Cardiac muscle cell (in vitro differentiated cells and primary cell): ENCODE measurements at places on chromosomes 5 and 9. TPM values are rescaled to one million over a fixed set of nuclear protein-coding genes. Genes with fewer than 3 reads are reported as not detected.

The RGS7BP gene
- 0.11 and 0.45 TPM in 2 replicates for total RNA-seq

The SHROOM1 gene
- 8.1 and 9.8 TPM in 2 replicates for total RNA-seq

The LTC4S gene
- 5.3 and 10.2 TPM in 2 replicates for total RNA-seq

The PKD2L2 gene
- not detected in 2 replicates for total RNA-seq

The ELOVL7 gene
- 0.14 and 0.42 TPM in 2 replicates for total RNA-seq

The DEPDC1B gene
- 1.6 and 15.7 TPM in 2 replicates for total RNA-seq

The NKD2 gene
- 3.4 and 4.4 TPM in 2 replicates for total RNA-seq

The TSSK1B gene
- total RNA-seq: 0.14 and 0.15 TPM in 2 replicates

The EQTN gene
- not detected in 2 replicates for total RNA-seq

The TLE1 gene
- total RNA-seq: 3.2 and 3.4 TPM in 2 replicates

The SLC6A18 gene
- not detected in 2 replicates for total RNA-seq

The CCDC171 gene
- 2.9 and 4.5 TPM in 2 replicates for total RNA-seq

The GRIA1 gene
- total RNA-seq: 2.3 and 4.1 TPM in 2 replicates

The BHMT2 gene
- total RNA-seq: not detected in 2 replicates

The TMEM232 gene
- total RNA-seq: 2.9 and 7.0 TPM in 2 replicates
